ENCODE measurements at places on chromosomes 3 and 15. TPM values are rescaled to one million over a fixed set of nuclear protein-coding genes. Genes with fewer than 3 reads are reported as not detected.

The PTPRG gene
- 33.0 TPM for polyA plus RNA-seq

The SLC12A8 gene
- 1.2 TPM for polyA plus RNA-seq

The CACNA2D3 gene
- polyA plus RNA-seq, result 3.3 TPM

The CLSTN2 gene
- polyA plus RNA-seq, result 3.4 TPM
